Umbilical cord (tissue), 2 donors: ENCODE measurements at places on chromosomes 13 and 19.

GRCh38 chr19:38543807-38544568, 73.8 kb downstream of the MAP4K1 start:
- peak; percentile 81 for DNase-seq

DNA sequence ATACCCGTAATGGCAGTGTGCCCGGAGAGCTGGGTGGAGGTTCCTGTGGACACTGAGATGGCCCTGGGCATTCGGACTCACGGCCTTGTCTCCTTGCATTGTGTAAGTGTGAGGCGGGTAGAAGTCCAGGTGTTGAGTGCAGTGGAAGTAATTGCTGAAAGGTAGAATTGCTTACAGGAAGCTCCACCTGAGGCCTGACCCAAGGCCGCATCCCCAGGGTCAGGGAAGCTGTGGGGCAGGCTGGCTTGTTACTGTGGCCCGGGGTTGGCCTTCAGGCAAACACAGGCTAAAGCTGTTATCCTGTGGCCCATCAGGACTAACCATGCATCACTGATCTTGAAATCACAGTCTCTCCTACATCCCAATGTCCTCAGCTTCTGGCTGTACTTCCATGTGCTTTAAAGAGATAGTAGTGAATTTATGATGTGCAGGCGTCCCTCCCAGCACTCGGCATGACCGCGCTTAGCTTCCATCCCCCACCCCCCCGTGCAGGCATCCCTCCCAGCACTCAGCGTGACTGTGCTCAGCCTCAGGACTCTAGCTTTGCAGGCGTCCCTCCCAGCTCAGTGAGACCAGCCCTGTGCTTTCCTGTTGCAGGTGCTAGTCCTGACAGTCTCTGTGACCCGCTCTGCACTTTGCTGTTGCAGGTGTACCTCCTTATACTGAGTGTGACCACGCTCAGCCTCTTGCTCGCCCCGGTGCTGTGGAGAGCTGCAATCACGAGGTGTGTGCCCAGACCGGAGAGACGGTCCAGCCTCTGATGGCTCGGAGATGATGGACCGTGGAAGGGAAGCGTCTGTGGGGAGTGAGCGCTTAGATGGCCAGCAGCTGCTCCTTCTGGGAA, 35.6 kb upstream of the TFDP1 start:
- peak; percentile 42 for DNase-seq

DNA sequence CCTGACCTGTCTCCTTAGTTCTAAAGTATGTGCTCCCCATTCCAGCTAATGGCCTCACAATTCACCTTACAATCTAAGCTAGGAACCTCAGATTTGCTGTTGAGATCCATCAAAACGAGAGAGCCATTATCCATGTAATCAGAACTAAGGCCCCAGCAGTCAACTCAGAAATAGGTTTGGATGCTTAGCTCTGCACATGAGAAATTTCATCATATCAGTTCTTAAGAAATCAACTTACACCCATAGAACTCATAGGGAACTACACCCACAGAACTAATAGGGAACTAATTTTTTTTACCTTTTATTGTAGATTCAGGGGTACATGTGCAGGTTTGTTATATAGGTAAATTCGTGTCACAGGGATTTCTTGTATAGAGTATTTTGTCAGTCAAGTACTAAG, 28.7 kb downstream of the CYSLTR2 start:
- DNase-seq: no peak

- no peak for DNase-seq
Measured at GRCh38 chr13:109844396-109844795, 58.0 kb upstream of the IRS2 start.

- DNase-seq: no peak
Measured at GRCh38 chr19:24046550-24046949, 40.4 kb upstream of the ZNF254 start.

DNA sequence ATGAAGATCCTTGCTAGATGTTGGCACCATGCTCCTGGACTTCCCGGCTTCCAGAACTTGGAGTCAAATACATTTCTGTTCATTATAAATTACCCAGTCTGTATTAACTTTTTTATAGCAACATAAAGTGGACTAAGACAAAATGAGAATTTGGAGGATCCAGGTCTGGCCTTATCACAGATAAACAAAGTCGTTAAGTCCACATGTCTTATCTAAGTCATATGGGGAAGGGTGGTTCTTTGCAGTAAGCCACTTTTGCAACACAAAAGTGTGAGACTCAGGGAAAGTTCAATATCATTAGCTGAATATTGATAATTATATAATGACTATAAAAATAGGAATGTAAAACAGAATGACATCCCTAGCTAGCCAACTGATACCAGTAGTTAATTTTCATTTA, 91.6 kb upstream of the SIAH3 start:
- no peak for DNase-seq

DNA sequence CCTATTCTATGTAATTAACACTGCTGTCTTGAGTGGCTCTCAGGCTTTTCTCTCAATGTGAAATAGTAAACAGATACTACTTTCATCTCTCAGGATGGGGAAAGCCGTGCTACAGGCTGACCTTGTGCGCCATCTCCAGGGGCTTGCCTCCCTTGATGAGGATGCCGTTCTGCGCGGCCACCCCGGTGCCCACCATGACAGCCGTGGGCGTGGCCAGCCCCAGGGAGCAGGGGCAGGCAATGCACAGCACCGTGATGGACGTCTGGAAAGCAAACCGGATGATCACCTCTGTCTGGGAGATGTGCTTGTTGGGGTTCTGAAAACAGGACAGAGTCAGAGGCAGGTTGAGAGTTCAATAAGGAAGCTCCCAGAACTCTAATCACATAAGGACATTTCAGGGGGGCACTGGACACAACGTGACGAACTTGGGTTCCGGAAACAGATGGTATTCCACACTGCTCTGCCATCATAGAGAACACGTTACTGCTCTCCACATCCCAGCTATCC, 65.0 kb downstream of the ATP7B start:
- no peak for DNase-seq

DNA sequence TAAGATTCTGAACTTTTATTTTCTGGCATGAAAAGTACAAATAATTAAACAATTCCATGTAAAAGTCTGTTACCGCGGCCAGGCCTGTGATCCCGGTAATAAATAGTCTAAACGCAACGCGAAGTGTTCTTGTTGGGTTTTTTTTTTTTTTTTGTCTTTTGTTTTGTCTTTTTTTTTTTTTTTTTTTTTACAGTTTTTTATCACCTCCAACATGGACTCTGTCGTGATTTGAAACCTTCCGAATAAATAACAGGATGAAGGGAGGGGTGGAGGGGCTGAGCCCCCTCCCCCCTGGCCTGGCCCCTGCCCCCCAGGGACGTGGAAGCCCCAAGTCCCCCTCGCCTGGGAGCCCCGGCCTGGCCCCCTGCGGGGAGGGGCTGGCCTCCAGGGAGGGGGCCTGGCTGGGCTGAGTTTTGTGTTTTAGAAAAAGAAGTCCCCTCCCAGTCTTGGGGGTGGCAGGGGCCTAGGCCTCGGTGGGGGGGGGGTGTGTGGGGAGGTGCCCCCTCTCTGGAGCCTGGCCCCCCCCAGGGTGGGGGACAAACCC, 16.0 kb downstream of the PRKCSH start:
- no peak for DNase-seq

GRCh38 chr13:92951273-92951890, 275.2 kb upstream of the GPC6 start:
- peak; percentile 73 for DNase-seq

- DNase-seq: no peak
Measured at GRCh38 chr19:46732172-46732938, 13.5 kb upstream of the FKRP start.

DNA sequence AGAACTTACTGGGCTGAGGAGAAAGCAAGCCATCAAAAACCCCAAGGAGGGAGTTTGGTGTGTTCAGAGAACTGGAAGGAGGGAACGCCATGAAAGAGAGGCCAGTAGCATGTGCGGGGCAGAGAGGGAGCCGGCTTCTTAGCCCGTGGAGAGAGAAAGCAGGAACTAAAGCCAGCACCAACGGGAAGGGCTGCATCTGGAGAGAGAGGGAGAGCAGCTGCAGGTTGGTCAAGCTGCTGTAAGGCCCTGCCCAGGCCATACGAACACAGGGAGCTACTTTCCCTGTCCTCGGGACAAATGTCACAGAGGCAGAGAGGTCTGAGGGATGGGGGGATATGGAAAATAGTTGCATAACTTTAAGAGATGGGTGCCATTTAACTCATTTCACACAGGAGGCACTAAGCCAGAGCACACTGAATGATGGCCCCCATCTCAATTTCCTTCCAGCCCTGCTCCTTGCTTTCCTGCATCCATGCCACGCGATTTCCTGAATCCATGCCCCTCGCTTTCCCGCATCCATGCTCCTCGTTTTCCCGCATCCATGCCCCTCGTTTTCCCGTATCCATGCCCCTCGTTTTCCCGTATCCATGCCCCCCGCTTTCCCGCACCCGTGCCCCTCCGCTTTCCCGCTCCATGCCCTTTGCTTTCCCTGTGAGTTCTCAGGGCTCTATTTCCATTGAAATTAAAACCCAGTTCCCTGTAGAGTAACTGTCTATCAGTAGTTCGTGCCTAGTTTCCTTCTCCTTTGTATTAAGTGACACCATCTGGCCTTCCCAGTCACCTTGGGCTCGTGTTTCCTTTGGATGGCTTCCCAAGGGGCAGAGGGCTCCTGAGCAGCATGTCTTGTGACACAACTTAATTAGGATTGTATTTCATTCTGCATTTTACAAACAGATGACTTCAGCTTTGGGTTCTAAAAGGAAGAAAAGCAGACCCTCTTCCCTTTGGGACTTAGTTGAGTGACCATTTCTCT, 31.5 kb upstream of the TPT1 start:
- DNase-seq: no peak

GRCh38 chr19:23241419-23241818, 8.8 kb downstream of the ZNF724 start:
- DNase-seq: no peak

- DNase-seq: no peak
Measured at GRCh38 chr13:94384231-94384905, 95.1 kb downstream of the DCT start.

DNA sequence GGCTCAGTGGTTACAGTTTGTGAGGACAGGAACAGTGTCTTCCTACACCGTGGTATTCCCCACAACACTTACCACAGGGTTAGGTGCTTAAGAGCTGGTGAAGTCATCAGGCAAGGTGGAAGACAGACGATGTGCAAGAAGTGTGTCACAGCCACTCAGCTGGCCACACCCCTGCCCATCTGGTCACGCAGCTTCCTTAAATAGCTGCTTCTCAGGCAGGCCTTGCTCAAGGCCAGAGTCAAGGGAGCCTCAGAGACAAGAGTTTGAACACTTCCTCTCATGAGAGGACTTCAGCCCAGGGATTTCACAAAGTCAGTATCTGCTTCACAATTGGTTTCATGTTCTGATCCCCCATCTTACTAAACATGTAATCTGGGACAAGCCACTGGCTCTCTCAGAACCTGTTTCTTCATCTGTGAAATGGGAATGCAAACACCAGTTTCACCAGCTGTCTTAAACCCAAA, 80.3 kb upstream of the FRY start:
- DNase-seq: peak; percentile 37

DNA sequence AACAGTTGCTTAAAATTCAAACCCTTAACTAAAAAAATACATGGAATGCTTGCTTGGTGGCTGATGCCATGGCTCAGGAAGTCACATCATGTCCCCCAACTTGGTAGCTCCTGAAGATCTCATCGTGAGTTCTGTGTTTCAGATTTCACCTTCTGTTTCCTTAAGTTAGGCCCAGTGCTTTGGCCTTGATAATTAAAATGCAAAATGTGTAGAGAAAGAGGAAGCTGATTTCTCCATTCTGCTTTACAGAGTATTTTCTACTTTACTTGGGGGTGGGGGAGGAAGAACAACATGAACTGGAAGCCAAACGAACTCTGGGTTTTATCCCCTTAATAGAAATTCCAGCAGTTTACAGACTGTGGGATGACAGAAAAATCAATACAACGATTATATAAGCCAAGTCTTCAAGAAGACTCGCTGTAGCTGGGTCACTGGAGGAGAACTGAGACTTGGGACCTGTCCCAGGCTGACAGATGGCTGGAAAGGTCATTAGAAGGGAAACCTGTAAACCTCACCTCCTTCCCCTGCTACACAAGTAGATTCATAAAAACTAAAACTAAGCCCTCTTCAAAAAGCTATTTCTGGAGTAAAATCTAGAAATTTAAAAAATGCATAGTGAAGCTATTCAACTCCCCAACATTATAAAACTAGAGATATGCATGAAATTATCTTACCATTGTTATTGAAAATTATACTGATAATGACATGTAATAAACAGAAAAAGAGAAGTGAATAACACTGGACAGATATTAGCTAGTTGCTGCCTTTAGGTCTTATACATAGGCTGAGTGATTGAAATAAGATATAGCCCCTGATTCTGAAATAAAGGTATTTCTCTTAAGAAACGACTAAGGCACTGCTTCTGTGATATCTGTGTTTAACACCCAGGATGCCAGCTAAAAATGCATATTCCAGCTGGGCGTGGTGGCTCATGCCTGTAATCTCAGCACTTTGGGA, 22.1 kb upstream of the GGACT start:
- no peak for DNase-seq

DNA sequence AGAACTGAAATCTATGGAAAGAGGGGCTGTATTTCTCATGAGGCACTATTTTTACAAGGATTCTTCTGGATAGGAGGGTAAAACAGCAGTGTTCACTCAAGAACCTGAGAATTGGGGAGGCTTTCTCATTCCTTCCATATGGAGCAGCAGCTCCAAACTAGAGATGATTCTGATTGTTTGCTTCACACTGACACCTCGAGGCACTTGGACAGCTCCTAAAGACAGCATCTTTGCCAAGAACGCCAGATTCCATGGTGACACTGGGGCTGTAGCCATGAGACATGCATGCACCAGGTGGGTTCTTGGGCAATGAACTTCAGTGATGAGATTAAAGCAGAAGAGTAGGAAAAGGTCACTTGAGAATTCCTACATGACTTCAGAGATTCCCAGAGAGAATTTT, 361.5 kb upstream of the HTR2A start:
- DNase-seq: no peak

DNA sequence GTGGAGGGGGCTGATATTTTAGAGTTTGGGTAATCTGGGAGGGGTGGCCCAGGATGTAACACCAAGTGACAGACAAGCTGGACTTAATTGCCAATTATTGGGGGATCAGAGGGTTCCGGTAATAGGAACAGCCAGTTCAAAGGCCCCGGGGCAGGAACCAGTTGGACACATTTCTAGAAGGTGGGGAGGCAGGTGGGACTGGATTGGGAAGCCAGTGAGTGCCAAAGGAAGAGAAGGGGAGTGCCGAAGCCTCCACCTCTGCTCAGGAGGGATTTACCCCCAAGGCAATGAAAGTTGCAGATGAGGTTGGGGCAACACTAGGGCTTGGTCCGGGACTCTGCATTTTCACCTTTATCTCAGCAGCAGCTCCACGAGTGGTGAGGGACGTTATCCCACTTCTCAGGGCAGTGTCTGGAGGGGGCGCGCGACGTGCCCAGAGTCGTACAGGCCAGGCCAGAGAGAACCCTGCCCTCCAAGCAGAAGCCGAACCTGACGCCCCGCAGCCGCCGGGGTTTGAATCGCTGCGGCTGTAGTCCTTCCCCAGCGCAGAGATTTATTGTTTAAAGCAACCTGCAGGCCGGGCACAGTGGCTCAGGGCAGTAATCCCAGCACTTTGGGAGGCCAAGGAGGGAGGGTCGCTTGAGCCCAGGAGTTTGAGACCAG, 5.7 kb upstream of the JUND start:
- no peak for DNase-seq

GRCh38 chr13:66534561-66534960, 695.6 kb downstream of the PCDH9 start:
- no peak for DNase-seq

GRCh38 chr13:44304433-44304725, 69.2 kb upstream of the SERP2 start:
- no peak for DNase-seq

- no peak for DNase-seq
Measured at GRCh38 chr13:41697578-41697977, 240.2 kb downstream of the RGCC start.
